ENCODE measurements at places on chromosomes 1 and 21. TPM values are rescaled to one million over a fixed set of nuclear protein-coding genes. Genes with fewer than 3 reads are reported as not detected.

PTGFR gene
- total RNA-seq, result 3.0 TPM

EVA1C gene
- total RNA-seq, result 32.1 TPM

RHBDL2 gene
- not detected for total RNA-seq

ATPAF1 gene
- total RNA-seq, result 52.8 TPM

TAS1R2 gene
- total RNA-seq, result not detected

MIXL1 gene
- total RNA-seq, result not detected

AADACL4 gene
- not detected for total RNA-seq

GRCh38 chr1:182135946-182136345 is 74.4 kb upstream of the ZNF648 start:
- no peak for DNase-seq

DNA sequence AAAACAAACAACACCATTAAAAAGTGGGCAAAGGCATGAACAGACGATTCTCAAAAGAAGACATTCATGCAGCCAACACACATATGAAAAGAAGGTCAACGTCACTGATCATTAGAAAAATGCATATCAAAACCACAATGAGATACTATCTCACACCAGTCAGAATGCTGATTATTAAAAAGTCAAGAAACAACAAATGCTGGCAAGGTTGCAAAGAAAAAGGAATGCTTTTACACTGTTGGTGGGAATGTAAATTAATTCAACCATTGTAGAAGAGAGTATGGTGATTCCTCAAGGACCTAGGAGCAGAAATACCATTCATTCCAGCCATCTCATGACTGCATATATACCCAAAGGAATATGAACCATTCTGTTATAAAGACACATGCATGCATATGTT is 419.6 kb downstream of the NEGR1 start:
- DNase-seq, result no peak

- no peak for DNase-seq
Observed at GRCh38 chr1:65264197-65264929, 45.0 kb upstream of the DNAJC6 start.

GRCh38 chr1:45583264-45583665 is 576 bp upstream of the NASP start:
- DNase-seq, result peak; percentile 99

GRCh38 chr1:247411621-247412327 is 4.2 kb upstream of the NLRP3 start:
- DNase-seq, result no peak

GRCh38 chr1:23616292-23616824 is 57.1 kb upstream of the ID3 start:
- no peak for DNase-seq

GRCh38 chr21:30994932-30995331 is 43.3 kb downstream of the KRTAP19-8 start:
- no peak for DNase-seq

GRCh38 chr1:8477166-8477982 is 159.5 kb downstream of the SLC45A1 start:
- DNase-seq, result no peak

GRCh38 chr1:210366767-210367166 is 38.1 kb downstream of the HHAT start:
- DNase-seq, result no peak

DNA sequence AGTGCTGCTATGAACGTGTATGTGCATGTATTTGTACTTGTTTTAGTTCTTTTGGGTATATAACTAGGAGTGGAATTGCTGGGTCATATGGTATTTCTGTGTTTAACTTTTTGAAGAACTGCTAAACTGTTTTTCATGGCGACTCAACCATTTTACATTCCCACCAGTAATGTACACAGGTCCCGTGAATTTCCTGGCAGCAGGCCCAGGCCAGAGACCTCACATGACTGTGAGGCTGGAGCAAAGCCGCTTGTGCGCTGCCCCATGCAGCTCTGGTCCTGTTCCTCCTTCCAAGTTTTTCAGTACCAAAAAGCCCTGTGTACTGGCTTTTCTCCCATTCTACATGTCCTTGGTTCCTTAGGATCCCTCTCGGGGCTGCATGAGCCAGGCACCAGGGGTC is 29.6 kb downstream of the ACOT11 start:
- peak; percentile 94 for DNase-seq

DNA sequence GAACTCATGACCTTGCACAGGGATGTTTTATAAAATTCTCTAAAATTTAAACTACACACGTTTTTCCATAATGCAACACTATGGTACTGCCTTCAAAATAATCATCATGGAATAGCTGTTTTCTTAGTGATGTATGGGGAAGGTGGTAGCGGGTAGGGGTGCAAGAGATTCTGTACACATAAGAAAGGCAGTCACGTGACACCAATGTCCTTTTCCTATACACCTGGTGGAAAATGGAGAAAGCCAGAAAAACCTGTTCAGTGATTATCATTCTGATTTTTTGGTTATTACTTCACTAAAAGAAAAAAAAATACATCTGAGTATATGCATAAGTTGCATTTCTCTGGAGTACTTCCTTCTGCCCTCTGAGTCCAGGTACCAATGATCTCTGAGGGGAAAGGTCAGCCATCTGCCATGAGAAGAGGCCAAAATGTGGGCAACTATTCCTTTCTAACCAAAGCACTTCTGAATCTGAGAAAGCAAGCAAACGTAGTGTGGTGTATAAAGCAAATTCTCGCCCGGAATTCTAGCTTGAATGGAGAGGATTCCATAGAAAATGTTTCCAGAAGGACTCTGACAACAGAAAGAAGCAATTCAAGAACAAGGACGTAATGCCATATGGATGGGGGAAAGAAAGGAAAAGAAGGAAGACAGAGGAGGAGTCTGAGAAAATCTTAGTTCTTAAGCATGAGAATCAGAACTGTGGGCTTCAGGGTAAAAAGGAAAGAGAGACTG is 137.3 kb downstream of the RERE start:
- DNase-seq, result no peak

DNA sequence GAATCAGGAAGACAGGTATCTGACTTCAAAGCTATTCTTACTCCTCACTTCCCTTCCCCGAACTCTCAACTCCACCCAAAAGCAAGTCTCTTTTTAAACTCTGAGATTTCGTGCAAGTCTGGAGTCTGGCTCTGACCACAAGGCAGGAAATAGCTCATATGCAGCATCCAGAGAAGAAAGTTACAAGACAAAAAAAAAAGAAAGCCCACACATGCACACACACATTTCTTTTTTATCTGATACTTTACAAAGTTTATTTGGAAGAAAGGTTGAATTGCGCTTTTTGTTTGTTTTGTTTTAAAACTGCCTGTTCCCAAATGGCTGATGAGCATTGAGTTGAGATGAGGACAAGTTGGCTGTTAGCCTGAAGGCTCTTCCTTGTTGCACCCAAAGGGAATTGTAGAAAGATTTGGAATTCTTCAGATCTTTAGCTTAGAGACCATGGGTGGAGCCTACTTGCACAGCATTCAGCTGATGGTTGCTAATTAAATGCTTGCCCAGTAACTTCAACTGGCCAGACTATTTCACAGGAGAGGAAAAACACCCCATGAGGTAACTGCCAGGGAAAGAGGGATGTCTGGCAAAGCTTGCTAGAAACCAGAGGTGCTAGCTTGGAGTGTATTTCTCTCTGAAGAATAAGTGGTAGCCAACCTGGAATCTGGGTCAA is 490.3 kb downstream of the TTLL7 start:
- DNase-seq, result no peak

DNA sequence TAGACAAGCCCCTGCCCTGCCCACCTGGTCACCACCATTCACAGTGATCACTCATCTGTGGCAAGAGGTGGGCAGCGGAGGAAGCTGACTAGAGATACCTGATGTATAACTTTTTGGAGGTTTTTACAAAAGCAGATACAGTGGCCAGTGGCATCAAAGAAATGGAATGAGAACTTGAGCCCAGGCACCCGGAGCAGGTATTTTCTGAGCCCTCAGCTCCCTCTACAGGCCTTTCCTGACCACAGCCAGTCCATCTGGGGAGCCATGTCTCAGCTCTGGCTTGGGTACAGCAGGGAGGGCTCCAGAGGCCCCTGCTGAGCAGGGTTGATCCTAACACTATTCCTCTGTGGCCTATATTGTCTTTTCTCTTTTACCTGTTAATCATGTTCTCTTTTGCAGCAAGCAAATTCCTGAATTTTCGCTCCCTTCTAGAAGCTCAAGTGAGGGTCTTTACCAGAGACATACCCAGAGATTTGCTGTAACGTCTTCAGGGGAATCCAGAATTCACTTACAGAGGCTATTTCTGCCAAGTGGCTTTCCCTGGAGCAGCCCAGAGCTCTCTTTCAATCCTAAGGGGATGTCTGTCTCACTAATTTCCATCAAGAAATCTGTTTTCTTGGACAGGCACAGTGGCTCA is 27.3 kb downstream of the GPR157 start:
- DNase-seq, result peak; percentile 67

DNA sequence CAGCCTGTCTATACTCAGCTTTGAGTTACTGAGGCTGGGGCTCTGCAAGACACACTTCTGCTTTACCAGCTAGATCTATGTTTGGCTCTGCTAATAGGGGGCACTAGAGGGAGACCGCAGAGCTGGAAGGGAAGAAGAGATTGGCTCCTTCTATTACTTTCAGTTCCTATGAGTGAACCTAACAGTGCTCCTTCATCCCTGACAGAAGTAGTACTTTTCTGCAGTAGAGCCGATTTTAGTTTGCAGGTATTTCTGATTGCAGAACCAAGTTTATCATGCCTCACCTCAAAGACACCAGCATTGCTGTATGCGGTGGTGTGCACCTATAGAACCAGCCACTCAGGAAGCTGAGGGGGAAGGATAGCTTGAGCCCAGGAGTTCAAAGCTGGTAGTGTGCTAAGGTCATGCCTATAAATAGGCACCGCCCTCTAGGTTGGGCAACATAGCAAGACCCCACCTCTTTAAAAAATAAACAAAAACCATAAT is 5.7 kb upstream of the ZDHHC18 start:
- DNase-seq, result no peak

DNA sequence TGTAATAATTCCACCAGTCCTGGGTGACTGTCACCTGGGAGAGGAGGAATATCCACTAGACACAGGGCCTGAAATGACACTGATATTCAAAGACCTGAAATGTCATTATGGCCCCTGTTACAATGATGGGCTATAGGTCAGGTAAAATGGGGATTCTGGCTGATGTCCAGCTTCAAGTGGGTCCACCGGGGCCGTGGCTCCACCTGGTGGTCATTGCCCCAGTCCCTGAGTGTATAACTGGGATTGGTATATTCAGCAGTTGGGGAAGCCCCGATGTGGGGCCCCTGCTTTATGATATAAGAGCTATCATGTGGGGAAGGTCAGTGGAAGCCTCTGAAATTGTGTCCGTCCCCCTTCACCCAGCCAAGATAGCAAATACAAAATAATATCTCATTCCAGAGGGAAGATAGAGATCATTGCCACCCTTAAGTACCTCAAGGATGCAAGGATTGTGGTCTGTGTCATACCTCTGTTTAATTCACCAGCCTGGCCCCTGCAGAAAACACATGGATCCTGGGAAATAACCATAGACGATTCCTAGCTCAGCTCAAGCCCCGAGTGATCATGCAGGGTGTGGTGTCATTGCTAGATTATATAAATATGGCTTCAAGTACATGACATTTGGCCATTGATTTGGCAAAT is 19.4 kb downstream of the PLEKHO1 start:
- DNase-seq, result peak; percentile 89

- no peak for DNase-seq
Observed at GRCh38 chr1:228216371-228217320, 8.8 kb downstream of the OBSCN start.

DNA sequence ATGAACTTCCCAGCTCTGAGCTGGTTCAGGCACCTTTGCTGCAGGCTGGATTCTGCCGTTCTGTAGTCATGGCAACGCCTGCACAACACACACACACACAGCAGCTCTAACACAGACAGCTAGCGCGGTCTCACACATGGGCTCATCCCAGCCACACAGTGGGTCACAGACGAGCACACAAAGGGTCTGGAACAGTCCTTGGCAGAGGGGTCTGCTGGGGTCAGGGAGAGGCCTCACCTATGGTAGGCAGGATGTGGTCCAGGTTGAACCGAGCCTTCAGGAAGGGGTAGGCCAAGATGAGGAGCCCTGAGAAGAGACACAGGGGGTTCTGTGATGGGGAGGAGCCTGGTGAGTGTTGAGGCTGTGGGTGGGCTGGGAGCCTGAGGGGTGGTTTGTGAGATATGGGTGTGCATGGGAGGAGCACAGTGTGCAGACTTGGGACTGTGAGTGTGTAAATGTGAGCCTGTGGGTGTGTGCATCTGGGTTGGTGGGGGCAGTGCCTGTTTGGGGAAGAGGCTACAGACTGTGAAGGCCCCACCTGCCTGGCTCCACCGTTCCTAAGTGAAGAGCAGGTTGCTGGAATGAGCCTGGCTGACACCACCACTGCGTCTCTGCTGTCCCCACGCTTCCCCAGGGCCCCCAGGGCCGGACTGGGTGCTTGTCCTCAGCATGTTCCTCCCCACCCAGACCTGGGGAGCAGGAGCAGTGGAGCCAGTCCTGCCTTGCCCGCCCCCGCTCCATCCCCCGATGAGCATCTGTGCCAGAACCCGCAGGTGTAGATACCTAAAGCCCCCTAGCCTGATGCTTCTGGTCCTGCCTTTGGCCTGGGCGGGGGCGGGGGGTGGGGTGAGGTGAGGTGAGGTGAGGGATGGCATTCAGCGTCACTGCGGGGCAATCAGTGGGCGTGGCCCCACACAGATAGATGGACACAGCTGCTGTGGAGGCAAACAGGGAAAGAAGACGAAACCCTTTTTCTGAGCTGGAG is 1.5 kb downstream of the KNCN start:
- DNase-seq, result no peak

DNA sequence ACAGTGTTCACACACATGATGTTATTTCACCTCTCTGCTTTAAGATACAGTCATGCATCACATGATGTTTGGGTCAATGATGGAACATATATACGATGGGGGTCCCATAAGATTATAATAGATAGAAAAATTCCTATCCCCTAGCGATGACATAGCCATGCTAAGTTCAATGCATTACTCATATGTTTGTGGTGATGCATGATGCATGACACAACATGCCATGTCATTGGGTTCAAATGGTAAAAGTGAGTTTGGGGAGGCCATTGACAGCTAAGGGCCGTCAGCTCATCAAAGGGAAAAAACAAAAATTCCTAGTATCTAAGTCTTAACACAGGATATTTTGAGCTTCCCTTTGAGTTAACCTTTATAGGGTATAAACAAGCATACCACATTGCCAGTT is 73.6 kb downstream of the ATP1A1 start:
- DNase-seq, result no peak

DNA sequence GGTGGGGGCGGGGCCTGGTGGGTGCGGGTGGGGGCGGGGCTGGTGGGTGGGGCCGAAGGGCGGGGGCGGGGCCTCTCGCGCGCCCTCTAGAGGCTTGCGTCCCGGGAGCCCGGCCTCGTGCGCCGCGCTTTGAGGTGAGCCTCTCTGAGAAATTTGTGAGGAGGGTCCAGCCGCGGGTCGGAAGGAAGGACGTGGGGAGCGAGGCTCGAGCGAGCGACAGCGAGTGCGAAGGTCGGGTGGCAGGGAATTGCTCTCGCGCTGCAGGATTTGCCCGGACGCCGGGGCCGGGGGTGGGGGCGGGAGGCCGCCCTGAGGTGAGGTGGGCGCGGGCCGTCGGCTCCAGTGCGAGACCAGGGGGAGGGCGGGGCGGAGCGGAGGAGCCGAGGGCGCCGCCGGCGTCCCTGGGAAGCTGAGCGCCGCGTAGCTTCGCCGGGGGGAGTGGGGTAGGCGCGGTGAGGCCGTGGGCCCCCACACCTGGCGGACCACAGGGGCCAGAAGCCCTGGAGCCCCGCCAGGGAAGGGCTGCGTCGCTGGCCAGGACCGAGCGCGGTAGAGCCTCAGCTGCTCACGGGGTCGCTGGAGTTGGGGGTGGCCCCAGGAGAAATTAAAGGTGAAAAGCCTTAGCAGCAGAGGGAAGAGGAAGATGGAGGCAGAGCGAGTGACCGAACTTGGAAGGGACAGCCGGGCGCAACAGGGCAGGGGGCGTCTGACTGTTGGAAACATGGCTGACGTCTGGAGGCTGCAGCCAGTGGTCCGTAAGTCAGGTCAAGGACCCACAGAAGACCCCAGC is 754 bp upstream of the LSS start:
- DNase-seq, result peak; percentile 74

- DNase-seq, result no peak
Observed at GRCh38 chr1:155260276-155260675, 1.9 kb downstream of the SCAMP3 start.
